NCI-H2081 treated with DMSO at 0.1 percent for 48 hours (cell line): ENCODE measurements at places on chromosomes 2 and 18.

GRCh38 chr2:42464631-42465030, 29.2 kb downstream of the KCNG3 start:
- no peak for DNase-seq

DNA sequence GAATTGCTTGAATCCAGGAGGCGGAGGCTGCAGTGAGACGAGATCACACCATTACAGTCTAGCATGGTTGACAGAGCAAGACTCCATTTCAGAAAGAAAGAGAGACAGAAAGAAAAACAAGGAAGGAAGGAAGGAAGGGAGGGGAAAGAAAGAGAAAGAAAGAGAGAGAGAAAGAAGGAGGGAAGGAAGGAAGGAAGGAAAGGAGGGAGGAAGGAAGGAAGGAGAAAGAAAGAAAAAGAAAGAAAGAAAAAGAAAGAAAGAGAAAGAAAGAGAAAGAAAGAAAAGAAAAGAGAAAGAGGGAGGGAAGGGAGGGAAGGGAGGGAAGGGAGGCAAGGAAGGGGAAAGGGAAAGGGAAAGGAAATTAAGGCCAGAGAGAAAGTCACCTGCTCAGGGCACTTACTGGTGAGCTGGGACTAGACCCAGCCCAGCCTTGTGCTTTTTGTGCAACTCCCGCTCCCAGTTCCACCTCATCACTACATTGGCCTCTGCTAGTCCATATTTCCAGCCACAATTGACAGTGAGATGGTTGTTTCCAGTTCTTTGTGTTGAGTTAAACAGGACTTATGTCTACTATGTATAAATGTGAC, 35.7 kb downstream of the MOGAT1 start:
- DNase-seq: no peak

DNA sequence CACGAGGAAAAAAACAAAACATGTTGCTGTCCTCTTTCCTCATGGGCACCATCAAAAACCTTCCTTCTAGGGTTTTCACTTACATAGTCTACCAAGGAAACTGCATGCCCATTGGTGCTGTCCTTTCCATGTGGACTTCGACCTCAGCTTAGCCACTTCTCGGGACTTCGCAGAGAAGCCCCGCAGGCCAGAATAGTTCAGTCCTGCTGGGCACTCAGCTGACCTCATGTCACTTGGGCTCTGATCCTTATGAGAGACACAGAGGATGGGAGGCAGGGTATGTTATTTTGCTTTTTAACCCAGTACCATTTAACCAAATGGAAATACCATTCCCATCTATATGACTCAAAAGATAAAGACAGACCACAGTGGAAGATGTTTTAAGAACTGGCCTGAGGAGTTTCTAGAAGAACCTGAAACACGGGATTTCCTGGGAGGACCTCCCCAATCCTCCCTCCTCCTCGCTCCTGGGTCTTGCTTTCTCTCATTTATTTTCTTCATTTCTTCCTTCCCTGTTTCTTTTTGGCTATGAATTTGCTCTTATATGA, 28.4 kb downstream of the AAK1 start:
- DNase-seq: no peak

- DNase-seq: no peak
Observed at GRCh38 chr2:40430776-40431599, 20.9 kb downstream of the SLC8A1 start.

- DNase-seq: no peak
Observed at GRCh38 chr2:177501186-177501585, 108.6 kb downstream of the AGPS start.

DNA sequence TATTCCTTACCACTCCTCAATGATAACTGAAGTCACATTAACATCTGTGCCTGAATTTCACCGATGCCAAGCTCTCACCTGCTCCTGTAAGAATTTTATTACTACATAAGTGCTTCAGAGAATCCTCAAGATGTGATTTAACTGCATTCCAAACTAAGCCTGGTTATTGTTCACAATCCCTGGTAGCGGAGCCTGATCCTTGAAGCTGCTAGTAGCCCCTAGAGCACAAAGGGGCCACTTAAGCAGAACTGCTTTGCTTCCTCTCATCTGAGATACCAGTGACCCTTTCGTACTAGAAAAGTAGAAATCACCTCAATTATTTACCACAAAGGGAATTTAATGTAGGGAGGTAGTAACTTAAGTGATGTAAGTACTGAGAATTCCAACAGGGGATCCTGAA, 529.6 kb downstream of the CPS1 start:
- no peak for DNase-seq

DNA sequence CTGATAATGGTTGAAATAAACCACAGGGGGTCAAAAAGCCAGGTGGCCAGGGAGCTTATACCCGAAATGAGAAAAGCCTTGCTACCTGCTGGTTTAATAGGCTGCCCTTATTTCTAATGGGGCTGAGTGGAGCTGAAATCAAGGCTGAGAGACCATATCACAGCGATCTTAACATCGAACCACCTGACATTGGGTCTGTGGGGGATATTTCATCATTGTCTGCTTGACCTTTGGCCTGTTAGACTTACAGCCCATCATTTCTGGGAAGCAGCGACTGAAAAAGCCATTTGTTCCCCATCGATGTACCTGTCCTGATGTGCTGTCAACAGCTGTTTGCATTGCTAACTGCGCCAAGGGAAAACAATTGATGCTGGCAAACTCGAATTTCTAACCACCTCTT, 199.7 kb upstream of the SLC14A2 start:
- DNase-seq: no peak

- DNase-seq: no peak
Observed at GRCh38 chr2:68909793-68910674, 38.8 kb upstream of the BMP10 start.

- DNase-seq: no peak
Observed at GRCh38 chr2:127080226-127080937, 26.6 kb downstream of the BIN1 start.

DNA sequence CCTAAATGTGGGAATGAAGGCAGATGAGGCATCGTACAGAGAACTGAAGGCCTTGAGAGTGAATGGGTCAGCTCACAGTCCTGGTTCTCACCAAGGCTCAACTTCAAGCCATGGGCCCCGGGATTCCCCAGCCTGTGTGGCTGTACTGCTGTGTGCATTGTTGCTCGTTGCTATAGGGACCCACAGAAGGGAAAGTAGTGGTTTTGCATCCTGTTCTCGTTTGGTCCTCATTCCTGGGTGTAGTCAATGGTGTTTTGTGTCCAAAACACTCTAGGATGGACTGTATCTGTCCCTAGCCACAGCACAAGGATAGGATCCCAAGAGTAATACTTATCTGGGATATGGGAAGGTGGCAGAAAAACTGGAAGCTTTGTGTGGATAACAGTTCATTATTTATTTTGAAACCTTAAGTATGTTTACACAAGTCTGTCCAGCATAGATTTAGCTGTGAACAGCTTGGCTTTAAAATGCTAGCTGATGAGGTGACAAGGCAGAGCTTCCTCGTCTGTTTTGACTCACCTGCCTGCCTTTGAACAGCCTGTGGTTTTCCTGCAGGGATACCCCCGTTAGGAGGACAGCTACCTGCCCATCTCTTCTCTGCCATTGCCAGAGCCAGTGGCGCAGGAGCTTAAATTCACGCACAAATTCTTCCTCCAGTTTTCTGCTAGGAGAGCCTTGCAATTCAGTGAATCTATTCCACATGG, 85.0 kb downstream of the WDSUB1 start:
- no peak for DNase-seq

- DNase-seq: no peak
Observed at GRCh38 chr2:143226714-143227541, 97.7 kb downstream of the ARHGAP15 start.

GRCh38 chr2:151878655-151879563, 50.7 kb upstream of the ARL5A start:
- no peak for DNase-seq

DNA sequence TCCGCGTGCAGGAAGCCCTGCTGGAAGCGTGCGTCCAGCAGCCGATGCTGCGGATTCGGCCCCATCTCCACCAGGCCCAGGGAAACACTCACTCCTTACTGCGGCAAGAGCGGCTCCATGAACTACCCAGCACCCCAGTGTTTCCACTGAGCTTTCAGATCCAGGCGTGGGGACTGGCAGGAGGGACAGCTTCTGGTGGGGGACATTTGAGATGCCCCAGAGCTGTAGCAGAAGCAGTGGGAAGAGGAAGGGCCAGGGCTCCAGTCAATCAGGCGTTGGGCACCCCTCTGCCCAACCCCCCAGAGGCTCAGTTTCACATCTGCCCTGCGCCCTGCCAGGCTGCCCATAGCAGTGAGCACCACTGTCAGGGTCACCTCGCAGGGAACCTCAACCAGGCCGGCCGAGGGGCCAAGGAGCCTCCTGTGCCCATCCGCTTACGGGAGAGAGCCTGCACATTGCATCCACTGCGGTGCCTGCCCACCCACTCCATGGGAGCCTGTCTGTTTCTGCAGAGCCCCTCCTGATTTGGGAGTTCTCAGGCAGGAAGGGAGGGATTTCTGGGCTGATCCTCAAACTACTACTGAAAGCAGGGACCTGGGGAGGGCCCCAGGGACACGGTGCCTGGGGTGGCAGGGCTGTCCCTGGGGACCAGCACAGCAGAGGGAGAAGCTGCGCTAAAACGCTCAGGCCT, 4.6 kb downstream of the AGXT start:
- no peak for DNase-seq

GRCh38 chr2:113068249-113068648, 479 bp downstream of the IL1F10 start:
- DNase-seq: no peak

DNA sequence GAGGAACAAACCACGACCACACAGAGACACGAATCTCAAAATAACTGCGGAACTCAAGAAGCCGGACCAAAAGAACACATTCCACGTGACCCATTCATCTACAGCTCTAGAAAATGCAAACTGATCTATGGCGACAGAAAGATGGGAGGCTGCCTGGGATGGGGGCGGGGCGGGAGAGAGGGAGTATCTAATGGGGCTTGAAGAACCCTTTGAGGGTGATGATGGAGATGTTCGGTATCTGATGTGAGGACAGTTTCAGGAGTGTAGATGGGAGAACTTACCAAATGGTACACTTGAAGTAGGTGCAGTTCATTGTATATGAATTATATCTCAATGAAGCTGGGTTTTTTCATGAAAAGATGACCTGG, 34.6 kb upstream of the KLF11 start:
- DNase-seq: no peak

GRCh38 chr2:32572737-32573136, 55.1 kb upstream of the TTC27 start:
- DNase-seq: no peak

- no peak for DNase-seq
Observed at GRCh38 chr18:23415515-23415914, 37.6 kb upstream of the RIOK3 start.

DNA sequence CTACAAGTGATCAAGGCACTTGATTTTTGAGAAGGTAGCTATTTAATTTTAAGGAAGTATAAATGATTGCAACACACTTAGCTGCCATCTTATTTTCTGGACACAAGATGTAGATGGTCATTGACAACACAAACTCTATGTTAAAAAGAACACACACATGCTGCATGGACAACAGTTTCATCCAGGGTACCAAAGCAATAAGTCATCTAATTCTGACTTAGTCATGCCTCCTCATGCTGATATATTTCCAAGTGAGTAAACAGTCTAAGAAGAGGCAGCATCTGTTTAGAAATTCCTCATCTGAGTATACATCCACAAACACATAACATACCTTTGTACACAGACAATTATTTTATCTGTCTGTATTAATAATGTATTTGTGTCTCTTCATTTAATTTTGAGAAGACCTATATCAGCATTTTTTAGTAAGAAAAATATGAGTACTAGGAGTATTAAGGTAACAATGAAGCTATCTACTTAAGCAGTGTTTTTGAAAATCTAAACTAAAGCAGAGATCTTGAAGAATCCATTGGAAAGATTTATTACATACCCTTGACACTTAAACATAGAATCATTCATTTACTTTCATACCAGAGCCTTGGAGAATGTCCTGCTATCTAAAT, 84.9 kb downstream of the SCN1A start:
- no peak for DNase-seq

DNA sequence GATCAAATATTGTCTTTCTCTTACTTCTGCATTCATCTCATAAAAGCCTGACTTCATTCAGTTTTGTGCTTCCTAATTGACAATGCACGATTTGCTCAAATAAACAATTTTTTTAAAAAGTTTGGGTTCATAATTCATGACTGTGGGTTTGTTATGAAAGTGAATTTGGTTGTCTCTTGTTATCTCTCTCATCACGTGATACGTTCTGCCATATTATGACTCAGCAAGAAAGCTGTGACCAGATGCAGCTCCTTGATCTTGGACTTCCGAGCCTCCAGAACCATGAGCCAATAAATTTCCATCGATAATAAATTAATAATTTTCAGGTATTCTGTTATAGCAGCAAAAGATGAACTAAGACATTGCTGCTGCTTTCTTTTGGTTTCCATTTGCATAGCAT, 156.5 kb upstream of the LRATD1 start:
- no peak for DNase-seq
